Glomerular endothelial cell (primary cell): ENCODE measurements at places on chromosomes 12 and 14. TPM values are rescaled to one million over a fixed set of nuclear protein-coding genes. Genes with fewer than 3 reads are reported as not detected.

KIF26A gene
- 8.0 and 19.8 TPM in 2 replicates for total RNA-seq

TXNDC16 gene
- 2.4 and 4.7 TPM in 2 replicates for total RNA-seq

SDR9C7 gene
- not detected in 2 replicates for total RNA-seq

GLIPR1L2 gene
- total RNA-seq = 0.23 TPM in 1 of 2 replicates, not detected in the other

LRRIQ1 gene
- 0.78 and 0.88 TPM in 2 replicates for total RNA-seq

SIX6 gene
- not detected in 2 replicates for total RNA-seq
